Anterior cingulate cortex (tissue), 58 donors: ENCODE measurements at places on chromosomes 4 and X.

DNA sequence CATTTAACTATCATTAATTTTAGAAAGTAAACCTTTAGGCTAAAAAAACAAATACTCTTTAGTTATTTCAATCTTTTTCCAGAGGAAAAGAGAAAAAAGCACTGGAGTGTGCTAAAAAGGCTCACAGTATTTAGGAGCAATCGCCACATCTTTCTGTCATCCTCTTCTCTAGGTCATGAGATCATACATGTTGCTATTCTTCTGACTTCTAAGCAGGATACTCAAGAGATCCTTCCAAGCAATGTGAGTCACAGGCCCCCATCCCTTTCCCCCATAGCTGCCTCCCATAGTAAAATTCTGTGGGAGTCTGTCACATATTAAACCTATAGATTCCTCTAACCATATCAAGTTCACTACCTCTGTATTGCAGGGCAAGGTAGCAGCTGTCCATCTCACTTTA lies 7.7 kb downstream of the EDNRA start:
- no peak for DNase-seq

DNA sequence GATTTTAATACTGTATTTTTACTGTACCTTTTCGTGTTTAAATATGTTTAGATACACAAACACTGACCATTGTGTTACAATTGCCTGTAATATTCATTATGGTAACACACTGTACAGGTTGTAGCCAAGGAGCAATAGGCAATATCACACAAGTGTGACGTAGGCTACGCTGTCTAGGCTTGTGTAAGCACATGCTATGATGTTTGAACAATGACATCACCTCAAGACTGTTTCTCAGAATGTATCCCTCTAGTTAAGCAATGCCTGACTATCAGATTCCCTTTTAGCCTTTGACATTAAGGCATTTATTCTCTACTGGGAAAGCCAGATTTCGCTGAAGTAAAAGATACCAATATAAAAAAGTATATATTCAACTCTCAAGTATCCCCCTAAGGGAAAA lies 66.2 kb downstream of the VCX3A start:
- no peak for DNase-seq

DNA sequence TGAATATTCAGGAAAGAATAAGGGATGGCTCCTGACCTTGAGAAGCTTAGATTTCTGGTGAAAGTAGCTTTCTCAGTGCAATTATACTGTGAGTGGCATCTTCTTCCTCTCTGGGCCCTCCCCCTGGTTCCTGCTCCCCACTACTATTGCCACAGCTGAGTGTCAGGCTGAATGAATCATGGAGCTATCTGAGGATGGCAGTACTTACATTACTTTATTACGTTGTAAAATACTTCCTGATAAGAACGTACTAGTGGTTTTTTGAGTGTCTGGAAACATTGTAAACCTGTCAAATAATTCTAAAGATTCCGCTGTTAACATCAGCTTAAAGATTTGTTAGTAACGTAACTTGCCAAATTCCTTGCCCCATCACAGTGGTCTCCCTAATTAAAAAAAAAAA lies 36.2 kb downstream of the ARHGAP10 start:
- DNase-seq, result no peak

- no peak for DNase-seq
These were observed 123.3 kb downstream of the ARHGEF9 start for GRCh38 chrX:63661676-63662075.

- no peak for DNase-seq
These were observed 15.8 kb downstream of the RNF212 start for GRCh38 chr4:1097553-1097952.

GRCh38 chrX:33307911-33308354 lies 96.6 kb upstream of the DMD start:
- DNase-seq, result no peak

- no peak for DNase-seq
These were observed 2353.5 kb downstream of the ARAP2 start for GRCh38 chr4:33890841-33891240.

GRCh38 chr4:159169404-159170302 lies 66.8 kb downstream of the RAPGEF2 start:
- DNase-seq, result no peak

DNA sequence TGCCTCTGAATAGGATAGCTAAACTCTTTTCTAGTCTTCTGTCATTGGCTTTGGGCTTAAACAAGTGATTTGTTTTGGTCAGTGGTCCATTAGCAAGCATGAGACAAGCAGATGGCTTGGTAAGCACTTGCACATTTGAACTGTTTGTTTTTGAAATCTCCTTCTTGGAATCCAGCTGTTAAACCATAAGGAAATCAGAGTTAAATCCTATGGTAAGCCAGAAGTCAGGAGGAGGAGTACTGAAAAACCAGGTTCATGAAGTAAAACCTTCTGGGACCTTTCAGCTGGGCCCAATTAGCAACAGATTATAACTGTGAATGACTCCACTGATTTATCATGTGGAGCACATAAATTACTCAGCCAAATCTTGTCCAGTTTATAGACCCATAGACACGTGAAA lies 1042.5 kb upstream of the PABPC4L start:
- no peak for DNase-seq
